ENCODE measurements at places on chromosomes 1 and 21. TPM values are rescaled to one million over a fixed set of nuclear protein-coding genes. Genes with fewer than 3 reads are reported as not detected.

- no peak for DNase-seq
These were observed 37.7 kb downstream of the IGFN1 start for GRCh38 chr1:201228011-201228983.

DNA sequence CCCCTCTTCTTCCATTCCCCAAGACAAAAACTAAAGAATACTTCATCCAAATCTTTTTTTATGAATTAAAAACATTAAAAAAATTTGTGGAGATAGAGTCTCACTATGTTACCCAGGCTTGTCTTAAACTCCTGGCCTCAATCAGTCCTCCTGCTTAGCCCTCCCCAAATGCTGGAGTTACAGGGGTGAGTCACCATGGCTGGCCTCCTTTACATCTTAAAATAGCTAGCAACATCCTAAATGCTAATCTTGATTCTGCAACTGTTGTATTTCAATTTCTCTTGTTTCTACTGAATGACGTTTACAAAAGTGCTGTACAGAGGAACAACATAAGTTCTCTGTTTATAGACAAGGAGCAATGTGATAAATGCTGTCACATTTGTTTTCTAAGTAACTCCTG, 483.5 kb downstream of the ADGRL2 start:
- peak; percentile 5 for DNase-seq

DNA sequence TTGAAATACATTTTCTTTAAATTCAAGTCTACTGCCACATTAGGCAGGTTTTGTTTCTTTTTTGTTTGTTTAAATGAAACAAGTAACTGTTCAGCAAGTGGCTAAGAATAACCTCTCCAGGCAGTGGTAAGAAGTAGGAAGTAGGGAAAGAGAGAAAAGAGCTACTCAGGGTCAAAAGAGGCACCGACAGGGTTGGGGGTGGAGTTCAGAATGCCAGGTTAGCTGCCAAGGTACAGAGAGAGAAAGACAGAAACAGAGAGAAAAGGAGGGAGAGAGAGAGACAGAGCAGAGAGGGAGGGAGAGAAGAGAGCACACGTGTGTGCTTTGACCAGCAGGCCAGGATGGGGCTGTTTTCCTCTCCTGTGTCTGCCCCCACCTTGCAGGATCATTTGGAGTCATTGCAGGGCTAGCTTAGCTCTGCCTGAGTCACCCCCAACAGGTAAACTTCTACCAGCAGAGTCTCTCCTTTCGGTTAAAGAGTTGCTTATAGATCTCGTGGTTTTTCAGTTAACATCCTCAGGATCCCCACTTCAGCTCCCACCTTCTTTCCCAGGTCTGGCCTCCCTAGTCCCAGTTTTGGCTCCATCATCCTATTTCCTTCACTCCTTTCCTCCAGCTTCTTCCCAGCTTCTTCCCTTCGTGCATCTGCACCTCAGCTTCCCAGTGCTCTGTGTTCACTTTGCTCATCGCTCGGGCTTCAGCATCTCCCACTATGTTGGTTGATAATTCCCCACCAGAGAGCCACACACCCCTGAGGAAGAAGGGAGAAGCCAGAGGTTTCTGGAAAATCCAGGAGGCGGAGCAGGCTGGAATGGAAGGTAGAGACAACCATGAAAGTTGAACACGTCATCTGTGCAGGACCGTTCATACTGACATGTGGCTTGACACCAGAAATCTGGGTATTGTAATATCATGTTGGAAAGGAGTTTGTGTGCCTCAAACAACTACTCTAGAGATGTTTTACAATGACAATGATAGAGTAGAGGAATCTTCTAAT, 21.8 kb upstream of the RAB4A start:
- DNase-seq = no peak

- no peak for DNase-seq
These were observed 2.1 kb downstream of the KIF1B start for GRCh38 chr1:10212476-10212875.

DNA sequence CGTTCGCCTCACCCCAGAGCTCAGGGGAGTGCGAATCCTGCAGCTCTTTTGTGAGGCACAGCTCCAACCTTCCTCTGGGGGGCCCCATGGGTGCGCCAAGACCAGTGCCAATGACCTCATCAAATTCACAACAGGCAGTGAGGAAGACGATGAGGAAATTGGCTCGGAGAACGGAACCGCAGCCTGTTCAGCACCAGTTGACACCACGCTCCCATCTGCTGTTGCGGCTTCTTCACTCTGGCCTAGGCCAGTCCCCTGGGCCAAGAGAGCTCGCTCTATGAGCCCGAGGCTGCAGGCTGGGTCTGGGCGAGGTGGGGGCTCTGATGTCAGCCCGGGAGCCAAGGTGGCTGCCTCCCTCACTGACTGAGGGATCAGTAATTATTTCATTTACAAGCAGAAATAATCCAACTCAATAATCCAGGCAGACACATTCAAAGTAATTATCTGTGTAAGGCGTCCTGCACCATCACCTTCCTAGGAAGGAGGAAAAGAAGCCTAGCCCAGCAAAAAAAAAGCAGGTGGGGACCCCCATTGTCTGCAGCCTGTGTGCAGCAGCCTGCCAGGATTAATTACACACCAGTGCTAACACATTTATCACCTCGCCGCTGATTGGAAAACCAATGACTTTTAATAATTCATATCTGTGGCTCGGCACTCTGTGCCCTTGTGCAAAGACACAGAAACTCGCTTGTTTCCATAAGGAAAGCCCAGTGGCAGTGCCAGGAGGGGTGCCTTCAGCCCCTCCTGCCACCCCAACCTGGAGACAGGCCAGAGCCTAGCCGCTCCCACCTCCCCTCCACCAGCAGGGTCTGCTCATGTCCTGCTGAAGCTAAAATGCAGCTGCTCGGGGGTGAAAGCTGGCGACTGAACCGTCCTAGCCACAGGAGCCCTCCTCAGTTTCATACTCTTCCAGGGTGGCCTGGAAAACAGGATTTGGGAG, 1.9 kb downstream of the PLEKHA6 start:
- no peak for DNase-seq

Gene KRTAP10-9
- total RNA-seq = not detected

Gene PROK1
- not detected for total RNA-seq

Gene TP73
- 0.27 TPM for total RNA-seq

Gene DSCAM
- total RNA-seq = not detected
